ENCODE measurements at places on chromosomes 2 and 18.

- DNase-seq: peak; percentile 19
Measured at GRCh38 chr2:28274911-28275685, 117.6 kb upstream of the FOSL2 start.

DNA sequence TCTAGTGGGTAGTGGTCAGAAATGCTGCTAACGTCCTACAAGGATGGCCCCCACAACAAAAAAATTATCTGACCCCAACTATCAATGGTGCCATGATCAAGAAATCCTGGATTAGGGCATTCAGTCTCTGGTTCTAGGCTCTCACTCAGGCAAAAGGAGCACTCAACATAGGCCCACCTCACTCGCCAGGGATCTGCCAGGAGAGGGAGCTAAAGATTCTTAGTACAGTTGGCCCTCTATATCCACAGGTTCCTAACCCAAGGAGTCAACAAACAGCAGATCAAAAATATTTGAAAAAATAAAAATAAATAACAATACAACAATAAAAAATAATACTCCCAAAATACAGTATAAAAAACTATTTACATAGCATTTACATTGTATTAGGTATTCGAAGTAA is 10.0 kb downstream of the SLC4A5 start:
- DNase-seq: no peak

- no peak for DNase-seq
Measured at GRCh38 chr2:117956036-117956796, 57.7 kb downstream of the CCDC93 start.

- DNase-seq: no peak
Measured at GRCh38 chr2:15893085-15893484, 47.3 kb upstream of the MYCN start.

DNA sequence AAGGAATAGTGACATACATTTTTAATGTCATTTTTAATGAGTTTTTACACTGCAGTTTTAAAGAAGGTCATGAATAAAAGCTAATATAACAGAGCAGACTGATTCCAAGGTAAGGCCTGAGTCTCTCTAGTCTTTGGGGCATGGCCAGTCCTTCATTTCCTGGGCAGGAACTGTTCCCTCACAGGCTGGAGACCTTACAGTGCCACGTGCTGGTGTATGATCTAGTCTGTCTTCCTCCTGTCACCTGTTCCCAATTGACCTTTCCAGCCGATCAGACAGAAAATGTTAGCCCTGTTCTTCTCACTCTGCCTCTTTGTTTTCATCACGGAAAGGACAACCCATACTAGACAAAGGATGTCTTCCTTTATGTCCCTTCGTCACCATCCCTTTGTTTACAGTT is 33.6 kb downstream of the ZCCHC2 start:
- DNase-seq: no peak

DNA sequence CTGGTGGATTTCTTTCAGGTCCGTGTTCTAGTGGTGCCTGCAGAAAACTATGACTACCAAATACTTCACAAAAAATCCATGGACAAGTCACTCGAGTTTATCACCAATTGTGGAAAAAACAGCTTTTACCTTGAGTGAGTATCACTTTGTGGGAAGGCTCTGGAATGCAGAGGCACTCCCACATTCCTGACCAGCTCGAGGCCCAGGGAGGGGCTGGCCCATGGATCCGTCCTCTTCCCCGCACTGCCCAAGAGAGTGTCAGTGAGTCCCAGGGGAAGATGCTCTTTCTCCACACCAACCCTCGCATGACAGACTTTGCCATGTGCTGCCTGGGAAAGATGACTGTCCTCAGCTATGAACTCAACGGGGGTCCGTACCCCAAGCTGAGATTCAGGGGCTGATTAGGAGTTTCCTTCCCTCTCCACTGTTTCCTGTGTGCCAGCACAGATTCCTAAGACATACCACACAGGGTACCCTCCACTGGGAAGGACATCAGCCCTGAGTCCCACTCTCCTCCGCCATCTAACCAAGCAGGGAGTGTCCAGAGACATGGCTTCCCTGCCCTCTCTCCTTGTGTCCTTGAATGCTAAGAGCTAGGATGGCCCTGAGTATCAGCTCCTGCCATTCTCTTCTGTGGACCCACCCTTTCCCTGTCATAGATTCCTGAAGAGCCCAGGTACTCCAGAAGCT is 155.9 kb downstream of the LAMA3 start:
- no peak for DNase-seq

DNA sequence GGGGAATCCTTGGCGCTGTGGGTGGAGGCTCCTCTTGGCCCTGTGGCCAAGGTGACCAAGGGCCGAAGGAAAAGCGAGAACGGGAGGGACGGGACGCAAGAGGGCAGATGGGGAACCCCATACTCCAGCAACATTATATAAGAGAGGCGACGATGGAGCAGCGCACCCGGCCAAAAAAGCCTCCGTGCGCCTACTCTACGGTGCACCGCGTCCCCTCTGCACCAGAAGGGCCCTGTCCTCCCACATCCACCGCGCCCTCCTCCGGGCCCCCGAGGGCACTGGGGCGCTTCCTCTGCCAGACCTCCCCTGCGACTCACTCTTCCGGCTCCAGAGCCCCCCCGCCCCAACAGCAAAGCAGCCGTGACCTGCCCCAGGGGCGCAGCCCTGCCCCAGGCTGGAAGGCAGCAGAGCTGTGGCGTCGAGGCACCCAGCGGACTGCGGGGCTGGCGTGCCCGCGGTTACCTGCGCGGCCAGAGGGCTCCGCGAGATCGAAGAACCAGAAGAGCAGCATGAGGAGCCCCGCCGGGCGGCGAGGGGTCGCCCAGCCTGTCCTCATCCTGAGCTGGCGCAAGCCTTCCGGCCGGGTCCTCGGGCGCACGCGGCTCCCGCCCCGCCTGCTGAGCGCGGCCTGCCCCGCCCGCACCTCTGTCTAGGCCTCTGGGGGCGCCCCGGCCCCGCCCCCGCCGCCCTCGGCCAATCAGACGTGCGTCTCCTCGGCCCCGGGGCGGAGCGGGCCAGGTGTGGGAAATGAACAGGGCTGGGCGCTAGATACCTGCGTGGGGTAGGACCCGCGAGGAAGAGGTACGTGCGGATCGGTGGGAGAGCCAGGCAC is 106.3 kb upstream of the CD302 start:
- DNase-seq: no peak

- DNase-seq: no peak
Measured at GRCh38 chr18:35604369-35604768, 22.8 kb downstream of the GALNT1 start.

DNA sequence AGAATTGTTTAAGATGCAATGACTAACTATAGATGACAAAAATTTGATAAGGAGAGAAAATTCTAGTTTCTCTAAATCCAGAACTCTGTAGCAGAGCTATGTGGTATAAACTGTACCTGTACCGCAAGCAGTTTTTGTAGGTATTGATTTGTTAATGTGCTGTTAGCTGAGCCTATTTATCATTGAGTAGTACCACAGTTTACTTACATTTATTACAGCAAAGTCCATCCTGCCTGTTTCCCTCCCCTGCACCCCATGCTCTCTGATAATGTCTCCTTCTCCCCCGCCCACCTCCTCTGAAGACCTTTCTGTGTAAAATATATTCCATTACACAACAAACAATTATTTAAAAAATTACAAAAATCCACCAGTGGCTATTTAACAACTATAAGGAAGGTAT is 170.6 kb downstream of the RNF152 start:
- DNase-seq: no peak

DNA sequence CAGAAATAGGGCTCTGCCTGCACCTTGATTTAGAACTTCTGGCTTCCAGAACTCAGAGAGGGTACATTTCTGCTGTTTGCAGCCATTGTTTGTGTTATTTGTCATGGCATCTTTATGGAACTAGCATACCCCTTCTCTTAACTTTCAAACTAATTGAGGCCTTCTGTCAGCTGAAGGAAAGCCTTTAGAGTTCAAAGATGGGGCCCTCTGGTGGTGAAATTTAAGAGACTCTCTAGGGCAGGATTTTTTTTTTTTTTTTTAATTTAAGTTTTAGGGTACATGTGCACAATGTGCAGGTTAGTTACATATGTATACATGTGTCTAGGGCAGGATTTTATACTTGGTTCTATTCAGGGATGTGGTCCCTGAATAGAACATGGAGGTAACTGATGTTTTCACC is 260.6 kb upstream of the LINC00305 start:
- DNase-seq: no peak

DNA sequence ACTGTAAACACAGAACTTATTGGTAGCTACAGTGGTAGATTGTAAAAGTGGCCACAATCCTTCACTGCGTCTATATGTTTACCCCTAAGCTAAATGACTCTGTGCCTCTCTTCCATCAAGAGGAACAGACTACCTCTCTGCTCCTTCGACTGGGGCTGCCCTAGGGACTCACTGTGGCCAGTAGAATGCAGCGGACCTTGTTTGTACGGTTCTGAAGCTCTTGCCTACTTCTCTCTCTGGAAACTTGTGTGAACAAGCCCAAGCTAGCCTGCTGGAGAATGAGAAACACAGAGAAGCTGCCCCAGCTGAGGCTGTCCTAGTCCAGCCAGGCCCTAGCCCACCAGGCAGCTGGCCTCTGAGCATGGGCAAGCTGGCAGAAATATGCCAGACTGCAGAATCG is 140.8 kb upstream of the SLC1A4 start:
- no peak for DNase-seq

DNA sequence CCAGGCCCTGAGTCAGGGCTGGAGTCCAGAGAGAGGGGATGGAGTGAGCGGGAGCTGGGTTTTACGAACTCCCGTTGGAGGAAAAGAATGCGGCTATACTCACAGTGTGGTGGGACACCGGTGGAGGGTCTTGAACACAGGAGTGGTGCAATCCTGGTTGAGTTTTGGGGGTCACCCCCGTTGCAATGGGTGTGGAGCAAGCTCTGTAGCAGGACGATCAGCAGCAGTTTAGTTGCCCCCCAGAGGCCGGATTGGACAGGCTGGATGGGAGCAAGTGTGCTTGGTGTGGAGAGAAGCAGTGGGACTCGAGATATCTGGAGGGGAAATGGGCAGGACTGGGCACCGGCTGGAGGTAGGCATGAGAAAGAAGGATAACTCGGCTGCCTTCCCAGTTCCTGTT is 72.3 kb upstream of the TWIST2 start:
- DNase-seq: no peak

Measured in muscle of arm (tissue), 14 donors.